H4 (cell line): ENCODE measurements at places on chromosomes 11 and 22.

GRCh38 chr22:21936151-21936775 lies 16.4 kb downstream of the PPM1F start:
- no peak for DNase-seq

DNA sequence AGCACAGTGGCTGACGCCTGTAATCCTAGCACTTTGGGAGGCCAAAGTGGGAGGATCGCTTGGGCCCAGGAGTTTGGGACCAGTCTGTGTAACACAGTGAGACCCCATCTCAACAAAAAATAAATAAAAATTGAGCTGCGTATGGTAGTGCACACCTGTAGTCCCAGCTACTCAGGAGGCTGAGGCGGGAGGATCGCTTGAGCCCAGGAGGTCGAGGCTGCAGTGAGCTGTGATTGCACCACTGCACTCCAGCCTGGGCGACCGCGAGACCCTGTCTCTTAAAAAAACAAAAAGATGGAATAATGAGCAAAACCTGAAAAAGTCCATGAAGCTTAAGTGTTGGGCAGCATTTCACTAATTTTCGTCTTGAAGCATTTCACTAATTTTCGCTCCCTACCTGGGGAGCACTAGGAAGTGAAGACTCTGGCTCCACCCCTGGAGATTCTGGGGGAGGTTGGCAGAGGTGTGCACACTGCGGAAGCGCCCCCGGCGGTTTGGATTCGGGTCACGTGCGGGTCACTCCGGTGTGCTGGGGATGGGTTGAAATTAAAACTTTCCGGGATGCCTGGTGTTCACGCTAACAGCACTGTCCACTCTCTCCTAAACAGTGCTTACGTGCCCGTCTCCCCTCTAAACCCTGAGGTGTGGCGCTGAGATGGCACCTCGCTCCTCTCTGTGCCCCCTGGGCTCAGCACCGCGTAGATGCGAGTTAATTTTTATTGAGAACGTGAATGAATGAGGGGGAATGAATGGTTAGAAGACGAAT lies 906 bp upstream of the NAA40 start:
- DNase-seq, result no peak

DNA sequence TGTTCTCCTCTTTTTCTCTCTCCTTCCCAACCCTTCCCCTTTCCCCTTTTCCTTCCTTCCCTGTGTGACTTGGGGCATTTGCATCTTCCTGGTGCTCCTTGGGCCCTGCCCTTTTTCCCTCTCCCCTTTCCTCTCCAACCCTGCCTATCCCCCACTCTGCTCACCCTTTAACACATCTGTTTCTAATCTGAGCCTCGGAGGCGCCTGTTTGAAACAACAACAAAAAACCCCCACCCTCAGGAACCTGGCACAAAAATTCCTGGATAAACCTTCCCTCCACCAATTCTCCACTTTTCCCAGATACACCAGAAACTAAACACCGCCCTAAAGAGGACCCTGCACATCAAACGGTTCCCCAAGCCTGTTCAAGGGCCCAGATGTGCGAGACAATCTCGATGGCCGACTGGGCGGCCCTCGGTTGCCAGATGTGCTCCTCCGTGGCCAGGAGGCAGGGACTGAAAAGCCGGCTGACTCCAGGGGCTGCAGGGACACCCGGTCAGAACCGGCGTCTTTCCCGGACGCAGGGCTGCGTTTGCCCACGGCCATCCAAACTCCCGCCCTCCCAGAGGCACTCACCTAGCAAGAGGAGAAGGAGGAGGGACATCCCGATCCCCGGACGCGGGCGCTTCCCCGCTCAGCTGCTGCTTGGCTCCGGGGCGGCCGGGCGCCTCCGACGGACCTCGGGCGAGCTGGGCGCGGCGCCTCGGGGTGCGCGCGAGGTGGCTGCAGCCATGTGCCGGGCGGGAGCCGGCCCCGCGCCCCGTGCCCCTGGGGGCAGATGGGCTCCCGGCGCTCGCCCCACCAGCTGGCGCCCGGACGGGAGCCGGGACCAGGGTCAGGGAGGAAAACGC lies 486 bp downstream of the CLMP start:
- DNase-seq, result peak; percentile 33

GRCh38 chr11:123100379-123101085 lies 38.6 kb upstream of the HSPA8 start:
- DNase-seq, result no peak

DNA sequence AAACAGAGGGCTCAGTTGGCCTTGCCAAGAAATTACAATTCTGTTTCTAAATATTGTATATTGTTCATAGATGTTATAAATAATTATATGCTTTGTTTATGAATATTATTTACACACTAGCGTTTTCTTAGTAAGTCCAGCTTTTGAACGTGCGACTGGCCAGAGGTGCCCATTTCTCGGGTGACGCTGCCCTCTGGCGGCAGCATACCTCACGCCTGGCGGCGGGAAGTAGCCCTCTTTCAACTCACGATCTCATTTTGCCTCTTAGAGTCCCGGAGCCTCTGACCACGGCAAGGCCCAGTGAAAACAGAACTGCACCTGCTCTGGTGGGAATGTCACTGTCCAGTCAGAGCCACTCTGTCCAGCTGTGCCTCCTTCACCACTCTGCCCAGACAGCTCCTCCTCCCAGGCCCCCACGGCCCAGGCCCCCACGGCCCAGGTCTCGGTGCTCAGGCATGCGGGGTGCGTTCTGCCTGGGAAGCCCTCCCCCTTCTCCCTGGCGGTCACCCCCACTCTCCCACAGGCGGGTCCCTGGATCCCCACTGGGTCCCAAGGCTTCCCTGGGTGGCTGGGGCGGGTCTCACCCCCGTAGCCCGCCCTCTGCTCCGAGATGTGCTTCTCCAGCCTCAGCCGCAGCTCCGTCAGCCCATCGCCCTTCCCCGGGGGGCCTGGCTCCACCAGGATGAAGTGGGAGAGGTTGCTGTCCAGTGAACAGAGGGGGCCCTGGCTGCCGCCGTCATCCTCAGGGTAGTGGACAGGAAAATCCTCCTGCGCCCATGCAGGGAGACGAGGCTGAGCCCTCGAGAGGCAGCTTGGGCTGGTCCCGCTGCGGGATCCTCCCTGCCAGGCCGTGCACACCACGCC lies 19.3 kb downstream of the TSSC4 start:
- DNase-seq, result peak; percentile 76

DNA sequence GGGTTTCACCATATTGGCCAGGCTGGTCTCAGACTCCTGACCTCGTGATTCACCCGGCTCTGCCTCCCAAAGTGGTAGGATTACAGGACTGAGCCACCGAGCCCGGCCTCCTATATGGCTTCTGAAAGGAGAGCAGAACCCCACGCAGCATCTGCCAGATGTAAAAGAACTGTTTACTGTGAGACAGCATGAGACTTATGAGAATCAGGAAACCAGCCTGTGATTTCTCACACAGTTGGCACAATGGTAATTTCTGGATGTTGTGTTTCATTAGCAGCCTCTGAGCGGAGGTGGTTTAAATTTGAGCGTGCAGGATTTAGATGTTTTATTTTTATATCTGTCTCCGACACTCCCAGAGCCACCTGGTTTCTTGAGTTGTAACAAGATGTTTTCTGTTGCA lies 33.8 kb downstream of the CEP164 start:
- no peak for DNase-seq

GRCh38 chr11:10358696-10359095 lies 53.8 kb downstream of the ADM start:
- no peak for DNase-seq

DNA sequence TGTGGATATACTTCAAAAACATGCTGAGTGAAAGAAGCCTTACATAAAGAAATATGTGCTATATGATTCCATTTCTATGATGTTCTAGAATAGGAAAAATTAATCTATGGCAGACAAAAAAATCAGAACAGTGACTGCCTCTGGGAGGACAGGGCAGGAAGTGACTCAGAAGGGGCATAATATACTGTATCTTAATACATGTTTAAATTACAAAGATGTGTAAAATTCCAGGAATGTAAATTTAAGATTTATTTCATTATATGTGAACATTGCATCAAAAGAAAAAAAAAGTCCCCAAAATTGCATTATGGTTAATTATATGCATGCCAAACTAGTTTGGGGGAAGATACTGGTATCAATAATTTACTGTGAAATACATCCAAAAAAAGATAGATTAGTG lies 32.2 kb downstream of the SBF2 start:
- no peak for DNase-seq

DNA sequence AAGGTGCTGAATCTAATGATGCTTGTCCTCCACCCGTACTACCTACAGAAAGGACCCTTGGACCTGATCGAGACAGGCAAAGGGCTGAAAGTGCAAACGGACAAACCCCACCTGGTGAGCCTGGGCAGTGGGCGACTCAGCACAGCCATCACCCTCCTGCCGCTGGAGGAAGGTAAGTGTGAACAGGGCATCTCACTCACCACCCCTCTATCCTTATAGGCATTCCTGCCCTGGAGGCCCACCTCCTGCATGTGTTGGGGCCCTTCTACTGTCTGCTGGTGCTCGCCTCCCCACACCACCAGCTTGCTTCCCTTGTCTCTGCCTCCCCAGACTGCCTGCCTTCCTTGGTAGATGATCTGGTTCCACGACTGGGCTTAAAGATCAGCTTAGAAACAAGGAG lies 7.1 kb downstream of the PHLDB1 start:
- DNase-seq, result no peak

DNA sequence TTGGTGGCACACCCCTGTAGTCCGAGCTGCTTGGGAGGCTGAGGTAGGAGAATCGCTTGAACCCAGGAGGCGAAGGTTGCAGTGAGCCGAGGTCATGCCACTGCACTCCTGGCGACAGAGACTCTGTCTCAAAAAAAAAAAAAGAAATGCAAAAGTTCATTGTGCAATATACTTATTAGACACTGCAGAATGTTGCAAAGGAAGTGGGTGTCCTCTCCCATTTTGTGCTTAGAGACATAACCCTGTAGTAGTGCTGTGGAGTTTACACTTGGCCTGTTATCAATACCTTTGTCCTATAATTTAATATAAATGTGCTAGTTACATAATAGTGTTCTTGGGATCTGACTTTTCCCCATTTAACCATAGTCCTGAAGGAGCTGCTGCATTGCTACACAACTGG lies 9.4 kb downstream of the BCL2L13 start:
- no peak for DNase-seq

DNA sequence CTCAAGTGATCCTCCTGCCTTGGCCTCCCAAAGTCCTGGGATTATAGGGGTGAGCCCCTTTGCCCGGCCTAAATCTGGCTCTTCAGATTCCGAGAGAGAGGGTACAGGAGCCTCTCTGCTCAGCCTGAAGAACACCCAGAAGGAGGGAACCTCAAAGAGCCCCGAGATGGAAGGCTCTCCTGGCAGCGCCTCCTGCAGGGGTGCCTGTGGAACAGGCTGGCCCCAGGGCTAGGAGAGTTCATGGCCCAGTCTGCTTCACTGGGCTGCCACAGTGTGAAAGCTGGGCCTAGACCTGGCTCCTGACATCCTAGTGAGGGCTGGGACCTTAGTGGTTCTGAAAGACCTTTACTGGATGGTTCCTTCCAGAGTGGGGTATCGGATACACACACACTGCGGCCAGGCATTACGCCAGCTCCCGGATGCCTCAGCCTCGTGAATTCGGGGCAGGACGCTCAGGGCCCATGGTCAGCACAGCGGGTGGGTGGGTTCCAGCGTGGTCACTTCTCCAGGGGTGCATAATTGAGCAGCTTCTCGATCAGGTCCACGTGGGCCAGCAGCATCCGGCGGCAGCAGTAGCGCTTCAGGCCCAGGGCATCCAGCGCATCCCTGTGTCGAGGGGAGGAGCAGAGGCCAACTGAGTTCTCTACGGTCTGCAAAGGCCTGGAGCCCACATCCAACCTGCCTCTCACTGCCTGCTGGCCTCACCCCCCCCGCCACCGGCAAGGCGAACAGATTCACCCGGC lies 2.3 kb downstream of the POLR2L start:
- no peak for DNase-seq

DNA sequence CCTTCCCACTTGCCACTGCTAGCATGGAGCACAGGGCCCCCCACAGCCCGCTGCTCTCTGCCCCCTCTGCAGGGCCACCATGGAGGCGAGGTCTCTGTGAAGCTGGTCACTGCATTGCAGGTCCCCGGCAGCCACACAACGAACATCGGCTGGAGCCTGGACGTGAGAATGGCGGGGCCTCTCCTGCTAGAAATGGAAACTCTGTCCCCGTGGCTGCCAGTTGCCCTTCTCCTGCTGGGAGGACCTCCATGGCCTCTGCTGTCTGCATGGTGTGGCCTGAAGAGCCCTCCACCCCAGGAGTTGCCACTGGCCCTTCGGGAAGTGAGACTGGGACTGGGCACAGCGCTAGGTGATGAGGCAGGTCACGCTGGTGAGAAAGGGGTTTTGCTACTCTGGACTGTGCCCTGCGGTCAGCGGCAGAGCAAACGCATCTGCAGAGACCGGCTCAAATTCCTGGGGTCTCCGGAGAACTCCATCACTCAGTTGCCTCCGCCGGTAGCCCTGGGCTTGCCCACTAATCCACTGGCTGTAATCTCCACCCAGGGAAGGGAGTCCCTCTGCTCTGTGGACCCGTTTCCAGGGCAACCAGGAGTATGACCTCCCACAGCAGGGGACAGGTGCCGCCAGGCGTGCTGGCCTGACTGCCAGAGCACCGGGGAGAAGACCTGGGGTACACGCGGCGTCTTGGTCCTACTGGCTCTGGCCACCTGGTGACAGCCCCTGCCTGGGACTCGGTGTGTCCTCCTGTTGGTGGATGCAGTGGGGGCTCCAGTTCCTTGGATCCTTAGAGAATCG lies 806.3 kb downstream of the BRD1 start:
- DNase-seq, result no peak

GRCh38 chr11:970319-970871 lies 44.7 kb downstream of the AP2A2 start:
- no peak for DNase-seq

DNA sequence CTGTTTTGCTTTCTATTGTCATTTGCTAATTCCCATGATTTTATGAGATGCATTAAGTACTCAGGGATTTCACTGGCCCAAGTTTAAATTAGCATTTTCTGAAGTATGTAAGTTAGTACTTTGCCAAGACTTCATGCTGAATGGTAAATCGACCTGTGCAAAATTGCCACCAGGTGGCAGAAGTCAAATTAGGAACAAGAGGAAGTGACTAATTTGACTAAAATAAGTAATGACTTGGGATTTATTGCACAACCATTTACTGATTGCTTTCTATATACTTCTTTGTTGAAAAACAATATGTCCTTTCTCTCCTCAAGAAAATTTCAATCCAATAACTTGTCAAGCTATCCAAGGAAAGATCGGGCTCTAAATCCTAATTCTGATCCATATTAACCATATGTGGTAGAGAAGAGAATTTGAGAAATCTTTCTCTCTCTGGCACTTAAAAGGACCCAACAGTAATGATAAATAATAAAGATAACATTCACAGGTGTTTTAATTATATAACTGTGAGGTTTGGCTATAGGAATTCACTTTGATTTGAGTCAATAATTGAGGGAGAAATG lies 253.7 kb upstream of the CHORDC1 start:
- DNase-seq, result peak; percentile 55

- DNase-seq, result no peak
Measured at GRCh38 chr11:73292525-73292894, 15.6 kb upstream of the ARHGEF17 start.
